ENCODE measurements at places on chromosomes 3 and 15.

GRCh38 chr3:126985132-126985985, 2.4 kb downstream of the PLXNA1 start:
- no peak for DNase-seq

DNA sequence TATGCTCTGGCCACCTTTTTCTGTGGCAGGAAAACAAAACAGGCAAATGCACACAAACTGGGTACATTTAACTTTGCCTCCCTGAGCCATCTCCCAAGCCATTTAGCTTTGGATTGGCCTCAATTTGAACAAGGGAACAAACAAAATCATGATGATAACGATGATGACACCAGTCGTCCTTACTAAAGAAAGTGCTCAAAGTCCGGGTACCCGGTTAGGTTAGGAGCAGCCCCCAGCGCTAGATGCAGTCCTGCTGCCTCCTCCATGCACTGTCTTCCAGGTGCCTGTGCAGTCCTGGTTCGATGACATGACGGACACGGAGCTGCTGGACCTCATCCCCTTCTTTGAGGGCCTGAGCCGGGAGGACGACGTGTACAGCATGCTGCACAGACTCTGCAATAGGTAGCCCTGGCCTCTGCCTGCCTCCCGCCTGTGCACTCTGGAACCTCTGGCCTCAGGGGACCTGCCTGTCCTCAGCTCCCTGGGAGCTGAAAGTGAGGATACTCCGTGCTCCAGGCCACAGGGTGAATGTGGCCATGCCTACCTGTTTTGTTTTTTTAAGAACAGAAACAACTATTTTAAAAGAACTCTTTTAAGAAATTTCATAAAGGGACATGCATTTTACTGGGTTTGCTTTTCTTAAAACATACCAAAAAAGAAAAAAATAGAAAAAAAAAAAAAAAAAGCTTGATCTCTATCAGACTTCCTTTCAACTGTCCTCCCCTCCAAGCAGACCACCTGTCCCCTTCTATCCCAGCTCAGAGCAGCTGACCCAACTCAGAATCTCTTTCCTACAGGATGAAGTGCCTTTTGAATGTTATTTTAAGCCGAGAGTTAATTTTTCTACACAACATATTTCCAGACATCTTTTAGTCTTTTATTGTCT, 9.9 kb upstream of the VILL start:
- no peak for DNase-seq

GRCh38 chr15:63403254-63403945, 21.8 kb upstream of the CA12 start:
- no peak for DNase-seq

- no peak for DNase-seq
These were observed 63.4 kb downstream of the ADCY5 start for GRCh38 chr3:123385499-123385898.

DNA sequence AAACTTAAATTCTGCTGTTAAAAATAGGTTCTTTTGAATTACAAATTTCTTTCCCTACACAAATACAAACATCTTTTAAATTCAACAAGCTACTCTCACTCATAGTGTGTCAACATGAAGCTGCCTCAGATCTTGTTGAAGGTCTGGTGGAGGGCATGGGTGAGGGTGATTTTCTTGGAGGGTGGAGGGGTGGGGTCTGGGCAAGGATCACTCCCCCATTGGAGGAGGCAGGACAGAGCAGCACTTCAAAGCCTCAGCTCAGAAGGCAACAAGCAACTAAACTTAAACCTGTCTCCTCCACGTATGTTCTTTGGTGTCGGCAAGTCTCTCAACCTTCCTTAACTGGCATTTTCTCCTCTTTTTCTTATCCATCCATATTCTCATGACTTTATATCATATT, 730.9 kb downstream of the NR2F2 start:
- no peak for DNase-seq

GRCh38 chr3:17195192-17195611, 310.4 kb downstream of the PLCL2 start:
- no peak for DNase-seq

- DNase-seq, result no peak
These were observed 132.9 kb upstream of the LPP start for GRCh38 chr3:188021041-188021440.

DNA sequence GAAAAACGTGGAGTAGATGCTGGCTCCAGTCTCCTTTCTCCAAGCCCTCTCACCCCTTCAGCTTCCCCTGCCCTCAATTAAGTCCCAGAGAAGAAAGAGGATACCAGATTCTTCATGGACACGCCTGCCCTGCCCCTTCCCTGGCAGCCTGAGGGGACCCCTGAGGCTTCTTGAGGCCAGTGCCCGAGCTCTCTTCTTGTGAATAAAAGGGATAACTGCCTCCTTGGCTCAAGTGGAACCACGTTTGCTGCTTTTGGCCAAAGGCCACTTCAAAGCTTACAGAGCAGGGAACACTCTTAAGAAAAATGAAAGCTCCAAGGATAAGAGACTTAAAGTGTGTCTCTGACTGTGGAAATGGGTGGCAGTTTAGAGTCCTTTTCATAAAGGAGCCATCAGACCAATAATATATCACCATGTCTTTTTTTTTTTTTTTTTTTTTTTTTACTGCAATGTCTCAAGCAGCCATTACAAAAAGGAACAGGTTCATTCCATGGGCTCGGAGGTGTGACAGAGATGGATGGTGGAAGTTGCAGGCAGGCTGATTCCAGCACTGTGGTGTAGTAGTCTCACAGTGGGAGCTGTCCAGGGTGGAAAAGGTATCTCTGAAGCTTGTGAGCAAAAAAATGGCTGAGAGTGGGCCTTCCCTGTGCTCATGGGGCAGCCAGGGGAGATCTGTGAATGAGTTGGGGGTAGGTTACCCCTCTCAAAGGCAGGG, 108.8 kb downstream of the SEMA5B start:
- no peak for DNase-seq

- DNase-seq, result no peak
These were observed 180.9 kb upstream of the ROPN1 start for GRCh38 chr3:124172816-124173215.

DNA sequence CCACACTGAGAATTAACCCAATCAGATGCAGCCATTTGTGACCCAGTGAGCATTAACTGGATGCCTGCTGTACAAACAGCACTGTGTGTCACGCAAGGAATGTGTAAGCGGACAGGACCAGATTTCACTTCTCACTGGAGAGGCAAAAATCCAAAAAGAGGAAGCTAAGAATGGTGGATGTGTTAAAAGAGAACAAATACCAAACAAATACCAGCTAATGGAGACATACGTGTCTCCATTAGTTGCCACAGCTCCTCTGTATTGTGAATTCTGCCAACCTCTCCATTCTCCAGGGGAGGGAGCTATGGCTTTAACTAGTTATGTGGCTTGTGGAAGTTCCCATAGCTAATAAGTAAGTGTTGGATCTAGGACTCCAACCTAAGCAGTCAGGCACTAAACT, 2.6 kb downstream of the LTF start:
- DNase-seq, result no peak

GRCh38 chr3:158091531-158091930, 14.7 kb downstream of the SHOX2 start:
- no peak for DNase-seq

DNA sequence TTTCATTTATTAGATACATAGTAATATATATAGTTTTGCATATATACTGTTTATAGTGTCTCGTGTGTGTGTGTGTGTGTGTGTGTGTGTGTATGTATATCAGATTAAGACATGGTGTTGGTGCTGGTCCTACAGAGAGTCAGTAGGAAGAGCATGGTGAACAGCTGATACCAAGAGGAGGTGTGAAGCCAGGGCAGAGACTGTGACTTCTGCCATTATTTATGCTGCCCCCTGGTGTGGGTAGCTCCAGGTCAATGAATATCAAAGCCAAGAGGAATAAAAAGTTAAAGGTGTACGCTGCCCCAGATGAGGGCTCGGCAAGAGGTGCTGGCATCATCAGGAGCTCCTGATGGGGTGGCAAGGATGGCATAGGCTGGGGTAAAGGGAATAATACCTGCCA, 299.5 kb upstream of the RASGRP1 start:
- no peak for DNase-seq

- DNase-seq, result no peak
These were observed 372.6 kb downstream of the NR2F2 start for GRCh38 chr15:96703091-96703490.

DNA sequence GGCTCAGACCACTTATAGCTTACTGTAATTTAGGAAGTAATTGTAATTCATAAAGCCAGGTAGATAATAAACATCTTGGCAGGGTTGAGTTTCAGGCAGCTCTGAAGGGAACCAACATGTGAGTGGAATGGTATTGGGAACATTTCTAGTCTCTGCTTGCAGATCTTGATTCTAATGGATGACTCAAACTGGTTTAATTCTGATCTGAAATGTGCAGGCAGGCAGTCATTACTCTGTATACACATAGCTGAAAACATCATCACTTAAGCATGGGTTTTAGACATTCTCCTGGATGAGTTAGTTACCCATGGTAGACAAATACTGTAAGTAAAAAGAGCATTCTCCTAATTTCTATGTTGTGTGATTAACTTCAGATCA, 317.0 kb upstream of the TPRG1 start:
- DNase-seq, result no peak

- no peak for DNase-seq
These were observed 118.8 kb downstream of the ECT2 start for GRCh38 chr3:172869368-172869771.

GRCh38 chr15:49855917-49856637, 235.2 kb downstream of the DTWD1 start:
- DNase-seq, result no peak

DNA sequence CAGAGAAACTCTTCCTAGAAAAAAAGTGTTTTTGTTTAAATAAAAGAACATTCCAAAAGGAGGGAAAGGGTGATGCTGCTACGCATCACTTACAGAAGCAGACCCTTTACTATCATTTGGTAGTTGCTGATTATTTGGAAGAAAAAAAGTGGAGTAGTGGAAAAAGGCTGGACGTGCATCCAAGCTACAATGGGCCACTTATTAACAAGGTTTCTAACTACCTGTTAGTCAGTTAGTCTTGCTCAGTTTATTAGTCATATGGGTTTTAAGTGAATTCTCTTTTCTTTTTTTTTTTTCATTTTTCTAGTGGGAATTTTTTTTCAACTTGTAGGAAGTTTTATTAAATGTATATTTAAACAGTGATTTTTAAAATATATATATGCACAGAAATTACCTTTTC, 866.0 kb downstream of the MCTP2 start:
- no peak for DNase-seq

Data from CD4-positive, alpha-beta memory T cell (primary cell).